ENCODE measurements at places on chromosomes 5 and 9.

- no peak for DNase-seq
These were observed 197.7 kb downstream of the MCTP1 start for GRCh38 chr5:95086927-95087815.

DNA sequence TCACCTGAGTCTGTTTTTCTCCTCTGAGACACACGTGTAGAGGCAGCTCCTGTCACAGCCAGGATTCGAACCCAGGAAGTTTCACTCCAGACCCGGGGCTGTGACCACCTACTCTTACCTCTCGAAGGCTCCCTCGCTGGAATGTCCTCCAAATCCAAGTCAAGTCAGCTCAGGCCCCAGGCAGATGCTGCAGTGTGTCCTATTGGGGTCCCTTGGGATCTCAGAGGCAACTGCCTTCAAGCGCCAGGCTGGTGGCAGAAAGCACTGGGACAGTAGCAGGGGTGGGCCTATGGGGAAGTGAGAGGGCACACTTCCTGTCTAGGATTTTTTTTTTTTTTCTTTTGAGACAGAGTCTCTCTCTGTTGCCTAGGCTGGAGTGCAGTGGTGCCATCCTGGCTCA lies 762 bp upstream of the ST6GALNAC4 start:
- no peak for DNase-seq

- DNase-seq: peak; percentile 26
These were observed 225.7 kb upstream of the KLF9 start for GRCh38 chr9:70639853-70640814.

- no peak for DNase-seq
These were observed 4.1 kb downstream of the NOTCH1 start for GRCh38 chr9:136541709-136542108.

DNA sequence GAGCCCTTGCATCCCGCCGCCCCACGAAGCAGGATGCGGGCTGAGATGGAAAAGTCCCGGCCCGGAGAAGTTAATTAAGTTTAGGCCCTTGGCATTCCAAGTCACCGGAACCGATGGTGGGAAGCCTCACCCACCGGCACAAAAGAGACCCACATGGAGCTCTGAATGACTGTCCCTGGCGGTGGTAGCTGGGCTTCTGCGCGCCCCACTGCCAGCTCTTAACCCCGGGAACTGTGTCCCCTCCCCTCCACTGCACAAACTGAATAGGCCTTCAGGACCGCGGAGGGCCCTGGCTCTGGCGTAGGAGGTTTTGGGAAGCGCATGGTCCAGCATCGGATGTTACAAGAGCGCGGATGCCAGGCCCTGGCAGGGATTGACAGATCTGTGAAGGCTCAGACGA lies 291.1 kb upstream of the TUT7 start:
- no peak for DNase-seq

DNA sequence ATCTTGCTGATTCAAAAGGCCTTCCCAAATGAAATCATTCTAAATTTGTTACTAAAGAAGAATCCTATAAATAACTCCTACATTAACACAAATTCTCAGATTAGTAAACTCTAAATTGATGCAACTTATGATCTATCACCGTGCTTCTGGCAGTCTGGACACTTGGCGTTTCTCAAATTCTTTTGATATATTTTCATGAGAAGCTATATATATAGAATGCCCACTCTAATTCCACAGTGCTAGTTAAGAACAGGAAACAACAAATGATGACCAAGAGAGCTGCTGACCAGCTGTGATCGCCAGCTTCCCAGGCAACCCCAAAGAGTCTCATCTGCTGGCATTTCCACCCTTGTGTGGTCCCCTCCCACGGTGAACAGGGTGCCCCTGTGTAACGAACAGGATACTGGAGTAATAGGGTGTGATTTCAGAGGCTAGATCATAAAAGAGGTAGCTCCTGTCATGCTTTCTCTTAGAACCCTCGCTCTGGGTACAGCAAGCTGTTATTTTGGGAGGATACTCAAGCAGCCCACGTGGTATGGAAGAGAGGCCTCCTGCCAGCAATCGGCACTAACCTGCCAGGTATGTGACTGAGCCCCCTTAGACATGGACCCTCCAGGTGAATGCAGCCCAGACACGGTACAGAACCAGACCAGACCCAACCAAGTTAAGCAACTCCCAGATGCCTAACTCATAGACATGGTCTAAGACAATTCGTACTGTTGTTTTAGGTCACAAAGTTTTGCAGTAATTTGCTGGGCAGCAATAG lies 64.7 kb downstream of the CDC14B start:
- DNase-seq: peak; percentile 80

DNA sequence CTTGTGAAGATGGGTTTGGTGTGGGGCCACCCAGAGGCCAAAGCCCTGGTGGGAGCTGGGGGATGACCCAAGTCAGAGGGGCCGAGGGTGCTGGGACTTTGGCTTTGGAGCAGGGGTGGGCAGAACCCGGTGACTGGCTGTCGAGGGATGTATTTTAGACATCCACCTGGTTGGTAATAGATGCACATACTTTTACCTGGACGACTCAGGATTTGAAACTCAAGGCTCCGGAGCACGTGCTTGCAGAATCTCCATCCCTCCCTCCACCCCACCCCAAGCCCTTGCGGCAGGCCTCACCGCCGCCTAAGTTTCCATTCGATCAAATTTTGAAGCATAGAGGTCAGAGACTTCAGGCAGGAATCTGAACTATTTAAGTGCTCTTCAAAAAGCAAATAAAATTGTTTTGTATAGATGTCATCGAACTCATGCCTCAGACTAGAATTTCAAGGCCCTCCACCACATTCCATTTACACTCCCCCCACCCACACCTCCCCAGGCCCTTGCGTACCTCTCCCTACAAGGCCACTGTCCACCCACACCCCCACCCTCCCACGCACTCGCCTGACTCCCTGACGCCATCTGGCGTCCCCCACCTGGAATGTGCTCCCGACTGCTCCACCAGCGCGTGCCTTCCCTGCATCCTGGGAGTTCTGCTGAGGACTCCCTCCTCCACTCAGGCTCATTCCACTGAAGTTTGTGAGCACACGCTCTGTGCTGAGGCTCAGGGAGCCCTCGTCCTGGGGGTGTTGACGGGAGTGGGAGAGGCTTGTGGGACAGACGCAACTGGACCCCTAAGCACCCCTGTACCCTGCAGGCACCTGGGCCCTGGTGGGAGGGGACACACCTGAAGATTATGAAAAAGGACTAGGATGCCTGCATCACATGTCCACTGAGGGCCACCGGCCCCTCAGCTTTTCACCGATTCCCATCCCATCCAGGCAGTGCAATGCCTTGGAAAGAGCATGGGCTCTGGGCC lies 56.4 kb upstream of the RPL26L1 start:
- DNase-seq: peak; percentile 99

DNA sequence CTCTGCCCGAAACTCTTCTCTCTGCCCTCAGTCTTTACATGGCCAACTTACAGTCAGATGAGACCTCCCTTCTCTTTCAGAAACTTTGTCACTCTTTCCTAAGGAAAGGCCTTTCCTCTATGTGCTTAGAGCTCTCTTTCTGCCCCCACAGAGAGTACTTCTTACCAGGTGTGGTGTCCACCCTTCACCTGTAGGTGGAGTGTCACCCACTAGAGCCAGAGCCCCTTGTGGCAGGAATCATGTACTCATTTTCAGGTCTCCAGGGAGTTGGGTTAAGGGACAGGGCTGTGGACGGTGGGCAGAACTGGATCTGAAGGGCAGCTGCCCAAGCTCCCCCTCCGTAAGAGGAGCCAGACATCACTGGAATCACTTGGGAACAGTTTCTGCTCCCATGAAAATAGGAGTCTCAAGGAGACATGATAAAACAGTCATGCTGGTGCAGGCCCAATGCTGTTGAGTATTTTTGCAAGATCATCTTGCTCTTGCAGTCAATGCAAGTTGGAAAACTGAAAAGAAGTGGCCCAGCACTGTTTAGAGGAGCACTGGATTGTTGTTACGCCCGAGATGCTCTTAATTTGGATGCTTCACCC lies 436.7 kb downstream of the ZSWIM6 start:
- DNase-seq: no peak

DNA sequence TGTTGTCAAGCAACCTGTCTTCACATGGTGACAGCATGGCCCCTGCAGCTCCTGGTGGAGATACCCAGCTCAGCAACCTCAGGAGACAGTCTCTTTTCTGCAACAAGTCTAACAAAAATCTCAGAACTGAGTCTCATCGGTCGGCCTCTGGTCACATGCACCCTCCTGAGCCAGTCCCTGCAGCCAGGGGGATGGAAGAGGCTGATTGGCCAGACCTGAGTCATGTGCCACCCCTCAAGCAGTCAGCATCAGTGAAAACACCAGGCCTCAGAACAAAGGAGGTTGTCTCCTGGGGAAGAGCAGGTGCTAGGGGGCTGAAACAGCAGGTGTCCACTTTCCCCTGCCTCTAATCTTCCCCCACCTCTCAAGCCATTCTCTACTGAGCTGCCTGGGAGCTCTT lies 54.4 kb downstream of the SMIM23 start:
- no peak for DNase-seq

GRCh38 chr9:70411121-70411929 lies 3.1 kb downstream of the KLF9 start:
- DNase-seq: peak; percentile 74

DNA sequence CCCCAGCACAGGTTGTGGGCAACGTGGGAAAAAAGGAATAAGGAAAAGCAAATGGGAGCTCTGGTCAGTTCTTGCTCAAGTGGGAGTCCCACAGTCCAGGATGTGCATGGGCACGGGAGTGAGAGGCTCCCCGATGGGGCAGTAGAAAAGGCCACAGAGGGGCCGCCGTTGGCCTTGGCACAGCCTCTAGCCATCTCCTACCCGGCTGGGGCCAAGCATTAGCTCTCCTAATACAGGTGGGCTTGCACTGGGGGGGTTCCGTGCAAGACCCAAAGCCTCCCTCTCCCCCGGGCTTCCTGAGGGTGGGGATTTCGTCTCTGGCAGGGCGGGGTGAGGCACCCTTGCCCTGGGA lies 212.2 kb upstream of the MVB12B start:
- no peak for DNase-seq

GRCh38 chr5:52888363-52888762 lies 100.6 kb downstream of the ITGA1 start:
- DNase-seq: no peak

GRCh38 chr5:68424799-68425537 lies 209.4 kb downstream of the PIK3R1 start:
- peak; percentile 69 for DNase-seq

- DNase-seq: peak; percentile 96
These were observed 69.3 kb upstream of the NIPAL4 start for GRCh38 chr5:157390551-157391297.

GRCh38 chr9:98034593-98035546 lies 21.7 kb upstream of the NANS start:
- peak; percentile 28 for DNase-seq

- no peak for DNase-seq
These were observed 6.2 kb upstream of the FCHSD1 start for GRCh38 chr5:141657404-141657803.

DNA sequence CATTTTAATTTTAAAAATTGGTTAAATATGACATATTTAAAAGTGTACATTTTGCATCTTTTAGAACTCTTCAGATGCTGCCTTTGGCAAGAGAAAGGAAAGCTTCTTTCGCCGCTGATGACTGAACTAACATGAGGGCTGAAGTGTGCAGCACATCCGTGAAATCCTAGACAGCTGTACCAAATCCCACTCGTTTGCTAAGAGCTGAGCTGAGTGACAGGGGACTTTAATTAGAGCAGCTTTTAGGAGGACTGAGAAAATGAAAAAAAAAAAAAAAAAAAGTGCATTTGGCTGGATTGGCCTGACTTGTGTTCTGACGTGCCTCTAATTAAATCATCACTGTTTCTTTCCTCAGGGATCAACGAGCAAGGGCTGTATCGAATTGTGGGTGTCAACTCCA lies 271.3 kb downstream of the ARHGAP26 start:
- DNase-seq: no peak

DNA sequence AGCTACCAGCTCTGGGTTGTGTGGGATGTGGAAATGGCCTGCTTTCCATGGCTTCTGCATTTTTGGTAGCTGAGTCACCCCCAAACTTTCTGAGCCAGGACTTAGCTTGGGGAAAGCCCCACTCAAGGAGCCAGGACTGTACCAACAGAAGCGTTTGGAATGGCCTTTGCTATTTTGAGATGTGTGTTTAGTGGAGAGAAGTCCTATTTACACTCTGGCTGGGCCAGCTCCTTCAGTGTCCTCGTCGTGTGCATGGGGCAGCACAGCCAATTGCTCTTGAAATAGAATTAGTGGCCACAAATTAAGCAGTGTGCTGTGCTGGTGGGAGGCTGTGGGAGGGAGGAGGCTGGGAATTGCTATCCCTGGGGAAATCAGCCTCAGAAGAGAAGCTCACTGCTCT lies 51.6 kb downstream of the ENTREP1 start:
- peak; percentile 94 for DNase-seq

- DNase-seq: no peak
These were observed 1.4 kb upstream of the ETF1 start for GRCh38 chr5:138544181-138545134.

GRCh38 chr9:127185931-127186781 lies 63.7 kb upstream of the ANGPTL2 start:
- peak; percentile 80 for DNase-seq

- DNase-seq: no peak
These were observed 37.4 kb downstream of the NSUN2 start for GRCh38 chr5:6595405-6595804.

DNA sequence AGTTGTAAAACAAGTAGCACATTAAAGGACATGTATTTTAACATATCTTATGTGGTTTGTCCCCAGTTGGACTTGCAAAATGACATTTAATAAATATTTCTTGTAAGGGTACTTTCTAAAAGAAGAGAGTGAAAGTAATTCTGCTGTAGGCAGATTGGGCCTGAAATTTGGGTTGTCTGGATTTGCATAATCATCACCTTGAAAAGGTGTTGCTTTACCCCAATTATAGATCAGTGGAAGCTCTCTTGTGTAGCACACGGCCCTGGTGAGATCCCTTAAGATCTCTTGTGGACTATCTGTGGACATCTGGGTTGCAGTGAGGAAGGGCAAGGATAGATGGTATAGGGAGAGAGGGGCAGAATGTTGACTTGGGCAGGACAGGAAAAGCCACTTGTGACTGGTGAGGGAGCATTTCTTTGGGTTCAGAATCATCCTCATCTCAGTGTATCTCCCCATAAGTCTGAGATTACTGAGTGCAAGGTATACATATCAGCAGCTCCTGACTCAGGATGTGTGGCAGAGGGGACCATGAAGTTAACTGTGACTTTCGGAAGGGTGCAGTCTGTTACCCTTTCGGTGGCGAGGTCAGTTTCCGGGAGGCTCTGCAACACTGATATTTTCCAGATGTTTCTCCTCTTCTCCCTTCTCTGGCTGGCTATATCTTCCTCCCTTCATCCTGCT lies 2.0 kb upstream of the TNFAIP8 start:
- DNase-seq: no peak

- no peak for DNase-seq
These were observed 372.9 kb downstream of the OSTF1 start for GRCh38 chr9:75461183-75461582.

- peak; percentile 91 for DNase-seq
These were observed 2.7 kb upstream of the APBA1 start for GRCh38 chr9:69674716-69675438.

GRCh38 chr5:126965487-126965886 lies 64.9 kb downstream of the MARCHF3 start:
- no peak for DNase-seq

DNA sequence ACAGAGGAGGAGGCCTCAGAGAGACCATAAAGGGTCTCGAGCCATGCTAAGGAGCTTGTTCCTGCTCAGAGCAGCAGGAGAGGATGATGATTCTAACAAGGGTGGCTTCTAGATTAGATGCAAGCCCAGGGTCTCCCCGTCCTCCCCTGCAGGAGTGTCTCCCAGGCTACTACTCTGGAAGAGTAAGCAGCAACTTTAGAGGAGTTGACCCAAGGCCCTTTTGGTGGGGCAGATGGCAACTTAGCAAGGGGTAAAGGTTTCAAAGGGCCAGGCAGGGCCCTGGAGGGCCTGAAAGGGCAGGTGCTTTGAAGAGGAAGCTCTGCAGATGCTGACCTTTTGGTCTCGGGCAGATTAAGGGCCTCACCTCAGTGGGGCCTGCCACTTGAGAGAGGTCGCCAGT lies 174.9 kb downstream of the GABBR2 start:
- no peak for DNase-seq
